ENCODE measurements at places on chromosomes 2 and 18.

DNA sequence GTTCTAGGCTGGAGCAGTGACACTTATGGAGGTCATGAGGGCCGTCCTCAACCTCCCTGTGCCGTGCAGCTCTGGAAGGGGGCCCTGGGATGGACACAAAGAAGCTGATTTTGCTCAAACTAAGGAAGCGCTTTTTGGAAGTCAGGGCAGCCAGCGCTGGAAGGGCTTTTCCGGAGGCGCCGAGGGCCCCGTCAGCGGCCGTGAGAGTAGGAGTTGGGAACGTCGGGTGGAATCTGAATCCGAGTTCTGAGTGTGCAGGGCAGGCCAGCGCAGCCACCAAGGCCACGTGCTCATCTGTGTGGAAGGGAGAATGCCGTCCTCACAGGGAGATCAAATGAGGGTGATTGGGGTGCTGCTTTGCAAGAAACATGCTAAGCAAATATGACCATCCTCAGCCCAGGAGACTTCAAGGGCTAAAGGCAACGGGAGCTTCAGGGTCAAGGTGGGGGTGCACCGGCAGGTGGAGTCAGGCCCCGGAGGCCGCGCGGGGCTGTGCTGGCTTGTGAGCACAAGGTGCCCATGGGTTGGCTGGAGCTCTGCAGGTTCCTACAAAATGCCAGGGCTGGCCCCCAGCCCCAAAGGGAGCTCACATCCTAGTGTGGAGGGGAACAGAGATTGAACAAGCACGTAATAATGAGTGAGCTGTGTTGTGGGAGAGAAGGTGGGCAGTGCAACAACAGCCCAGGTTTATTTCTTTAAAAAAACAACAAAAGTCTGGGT is 70.4 kb upstream of the HPCAL1 start:
- no peak for DNase-seq

- peak; percentile 17 for DNase-seq
Observed at GRCh38 chr2:88590998-88591613, 36.2 kb downstream of the EIF2AK3 start.

GRCh38 chr2:5690286-5690685 is 1.9 kb upstream of the SOX11 start:
- DNase-seq = no peak

DNA sequence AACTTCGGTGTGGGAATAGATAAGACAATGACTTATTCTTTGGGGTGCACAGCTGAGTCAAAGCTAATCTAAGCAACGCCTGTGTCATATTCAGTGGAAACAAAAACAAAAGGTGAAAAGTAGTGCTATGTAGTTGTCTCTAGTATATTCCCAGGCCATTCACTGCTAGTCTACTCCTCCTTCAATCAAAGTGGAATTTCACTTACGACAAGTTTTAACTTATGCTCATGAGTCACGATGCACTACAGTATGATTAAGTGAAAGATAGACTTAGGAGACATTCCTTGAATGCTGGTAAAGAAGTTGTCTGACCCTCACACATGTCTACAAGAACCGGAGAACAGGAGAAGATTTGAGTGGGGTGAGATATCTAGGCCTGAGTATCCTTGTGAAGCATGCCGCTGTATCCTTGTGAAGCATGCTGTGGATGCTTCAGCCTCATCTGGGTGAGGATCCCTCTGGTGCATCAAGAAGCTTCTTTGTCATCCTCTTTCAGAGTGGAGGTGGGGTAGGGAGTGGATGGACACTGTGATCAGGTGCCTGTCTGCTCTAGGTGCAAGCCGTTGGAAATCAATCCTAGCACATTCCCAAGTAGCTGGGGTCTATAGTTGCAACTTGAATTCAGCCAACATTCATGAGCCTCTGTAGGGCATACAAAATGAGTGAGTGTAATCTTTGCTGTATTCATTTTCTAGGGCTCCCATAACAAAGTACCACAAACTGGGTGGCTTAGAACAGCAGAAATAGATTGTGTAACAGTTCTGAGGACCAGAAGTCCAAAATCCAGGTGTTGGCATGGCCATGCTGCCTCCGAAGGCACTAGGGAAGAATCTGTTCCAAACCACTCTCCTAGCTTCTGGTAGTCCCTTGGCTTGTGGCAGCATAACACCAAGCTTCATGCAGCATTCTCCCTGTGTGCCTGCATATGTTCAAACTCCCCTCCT is 173.5 kb upstream of the FN1 start:
- no peak for DNase-seq
